Colonic mucosa (tissue), 4 donors: ENCODE measurements at places on chromosomes 16 and 17.
A peak's percentile ranks its signal among the peaks of the same experiment; 100 is the strongest.

GRCh38 chr16:24917891-24918290 lies 72.1 kb downstream of the SLC5A11 start:
- no peak for DNase-seq

DNA sequence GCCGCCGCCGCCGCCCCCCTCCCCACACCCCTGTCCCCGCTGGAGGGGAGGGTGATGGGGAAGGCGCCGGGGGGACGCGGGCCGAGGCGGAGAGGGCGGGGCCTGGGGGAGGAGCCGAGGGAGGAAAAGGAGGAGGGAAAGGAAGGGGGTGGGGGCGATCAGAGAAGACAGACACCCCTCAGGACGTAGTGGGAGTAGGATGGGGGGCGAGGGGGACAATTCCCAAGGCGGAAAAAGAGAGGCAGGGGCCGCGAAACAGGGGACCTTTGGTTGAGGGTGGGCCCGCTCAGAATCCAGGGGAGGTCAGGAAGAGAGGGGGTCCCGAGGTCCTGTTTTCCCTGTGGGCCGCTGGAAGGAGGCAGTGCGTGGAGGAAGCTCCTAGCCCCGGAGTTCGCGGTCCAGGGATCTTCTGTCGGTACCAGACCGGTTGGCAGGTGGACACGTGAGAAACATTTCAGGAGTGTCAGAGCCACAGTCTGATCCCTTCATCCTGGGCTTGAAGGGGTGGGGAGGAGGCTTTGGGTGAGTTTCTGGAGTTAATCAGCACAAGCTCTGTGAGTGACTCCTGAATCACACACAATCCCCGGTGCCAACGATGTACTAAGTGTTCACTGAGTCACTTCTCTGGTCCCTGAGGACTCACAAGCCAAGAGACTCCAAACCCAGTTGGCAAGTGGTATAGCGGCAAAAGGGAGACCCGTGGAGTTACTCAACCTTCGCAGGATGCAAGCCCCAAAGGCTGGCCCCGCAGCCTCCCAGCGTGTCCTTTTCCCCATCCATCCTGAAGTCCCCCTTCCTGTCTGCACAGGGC lies at the start of gene XYLT1:
Gene XYLT1, minus strand, starts transcription at position 53 of the 811 bp plus-strand sequence. CDS start 164 bp downstream, outside the sequence.
- DNase-seq: peak; percentile 66

- peak; percentile 79 for DNase-seq
Observed at GRCh38 chr17:40355123-40355803, 9.3 kb downstream of the GJD3 start.

GRCh38 chr17:65100316-65101140 lies 36.6 kb upstream of the RGS9 start:
- peak; percentile 91 for DNase-seq

- DNase-seq: no peak
Observed at GRCh38 chr16:83579436-83579835, 228.3 kb upstream of the HSBP1 start.

- DNase-seq: no peak
Observed at GRCh38 chr17:39605492-39606433, 2.0 kb downstream of the NEUROD2 start.

- DNase-seq: peak; percentile 20
Observed at GRCh38 chr17:43599835-43600234, 53.7 kb upstream of the ETV4 start.

DNA sequence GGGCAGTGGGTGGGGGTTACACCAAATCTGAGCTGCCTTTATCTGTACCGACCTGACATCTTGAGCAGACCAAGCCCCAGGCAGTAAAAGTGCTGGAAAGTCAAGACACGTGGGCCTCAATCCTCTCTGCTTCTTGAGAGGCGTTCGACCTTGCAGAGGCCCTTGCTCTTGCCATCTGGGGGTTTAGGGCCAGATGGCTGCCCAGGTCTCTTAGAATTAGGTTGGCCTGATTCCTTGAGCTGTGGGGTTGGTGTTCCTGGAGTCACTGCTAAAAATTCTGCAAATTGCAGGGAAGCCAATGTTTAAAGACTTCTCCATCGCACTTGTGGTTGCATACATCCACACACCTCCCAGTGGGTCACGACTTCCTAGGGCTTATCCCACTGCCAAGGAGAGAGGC lies 238.2 kb upstream of the ASIC2 start:
- no peak for DNase-seq

DNA sequence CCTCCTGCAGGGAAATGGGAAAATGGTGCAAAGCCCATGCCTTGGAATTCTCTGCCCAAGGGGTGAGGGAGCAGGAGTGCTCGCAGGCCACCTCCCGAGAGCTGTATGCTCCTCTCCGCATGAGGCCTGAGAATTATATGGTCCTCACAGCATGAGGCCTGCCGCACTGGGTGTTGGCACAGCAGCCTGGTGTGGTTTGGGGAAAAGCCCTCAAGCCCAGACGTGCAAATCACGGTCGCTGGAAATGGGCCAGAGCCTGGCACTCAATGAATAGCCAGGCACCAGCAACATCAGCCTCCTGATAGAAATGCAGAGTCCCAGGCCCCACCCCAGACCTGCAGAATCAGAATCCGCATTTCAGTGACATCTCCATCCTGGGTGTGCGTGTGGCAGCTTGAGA lies 156.4 kb upstream of the FOXF1 start:
- DNase-seq: no peak

- peak; percentile 40 for DNase-seq
Observed at GRCh38 chr17:75262112-75262606, 480 bp downstream of the MRPS7 start.

GRCh38 chr16:4325253-4325758 lies 9.4 kb downstream of the GLIS2 start:
- no peak for DNase-seq

- no peak for DNase-seq
Observed at GRCh38 chr17:78957128-78957527, 22.6 kb downstream of the LGALS3BP start.

- no peak for DNase-seq
Observed at GRCh38 chr17:77933777-77934398, 24.6 kb upstream of the TNRC6C start.

DNA sequence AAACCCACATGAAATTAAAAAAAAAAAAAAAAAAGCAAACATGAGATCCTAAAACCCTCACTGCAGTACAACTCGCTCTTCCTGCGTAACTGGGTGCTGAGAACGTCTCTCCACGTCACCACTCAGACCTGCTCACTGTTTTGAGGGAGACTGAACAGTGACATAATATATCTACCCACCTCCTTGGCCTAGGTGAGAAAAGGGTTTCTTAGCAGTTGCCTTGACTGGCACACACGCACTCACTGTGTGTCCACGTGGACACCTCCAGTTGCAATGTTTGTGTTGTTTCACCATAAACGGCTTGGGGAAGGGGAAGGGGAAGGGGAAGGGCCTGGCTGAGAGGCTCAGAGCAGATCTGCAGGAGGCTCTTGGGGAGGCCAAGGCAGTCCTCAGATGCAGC lies 32.0 kb downstream of the FANCA start:
- no peak for DNase-seq

GRCh38 chr17:80223142-80223815 lies 3.1 kb downstream of the SLC26A11 start:
- no peak for DNase-seq

DNA sequence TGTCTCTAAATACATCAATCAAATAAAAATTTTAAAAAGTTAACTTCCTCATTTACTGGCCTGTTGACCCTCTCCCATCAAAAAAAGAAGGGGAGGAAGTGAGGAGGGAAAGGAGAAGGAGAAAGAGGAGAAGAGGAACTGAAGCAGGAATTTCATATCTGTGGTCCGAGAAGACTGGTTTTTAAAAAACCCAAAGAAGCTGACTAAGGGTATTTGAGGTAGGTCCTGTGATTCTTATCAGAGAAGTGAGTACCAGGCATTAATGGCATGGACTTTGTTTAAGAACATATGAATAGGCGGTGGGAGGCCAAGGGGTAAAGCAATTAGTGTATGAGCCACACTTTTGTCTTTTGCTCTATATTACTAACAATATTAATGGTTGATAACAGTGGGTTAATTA lies 2.0 kb downstream of the SLC46A1 start:
- no peak for DNase-seq
